ENCODE measurements at places on chromosomes 12 and 14.
A peak's percentile ranks its signal among the peaks of the same experiment; 100 is the strongest.

- DNase-seq = peak; percentile 89
Measured at GRCh38 chr12:96061864-96062453, 26.6 kb upstream of the LTA4H start.

GRCh38 chr12:43976027-43976426 lies 140.1 kb downstream of the TMEM117 start:
- no peak for DNase-seq

DNA sequence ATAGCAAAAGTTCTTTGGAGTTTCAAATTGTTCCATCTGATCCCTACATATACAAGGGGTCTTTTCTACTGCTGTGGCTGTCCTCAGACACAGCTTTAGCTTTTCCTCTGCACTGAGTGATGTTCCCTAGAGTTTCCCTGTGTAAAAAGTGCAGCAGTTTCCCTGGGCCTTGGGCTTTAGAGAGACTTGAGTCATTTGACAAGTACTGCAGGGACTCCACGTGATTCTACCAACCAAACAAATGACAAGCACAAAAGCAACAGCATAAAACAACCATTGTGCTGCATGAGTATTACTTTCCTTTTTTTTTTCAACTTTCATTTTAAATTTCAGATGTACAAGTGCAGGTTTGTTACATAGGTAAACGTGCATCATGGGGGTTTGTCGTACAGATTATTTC lies 272.8 kb downstream of the PDZRN4 start:
- DNase-seq = no peak

DNA sequence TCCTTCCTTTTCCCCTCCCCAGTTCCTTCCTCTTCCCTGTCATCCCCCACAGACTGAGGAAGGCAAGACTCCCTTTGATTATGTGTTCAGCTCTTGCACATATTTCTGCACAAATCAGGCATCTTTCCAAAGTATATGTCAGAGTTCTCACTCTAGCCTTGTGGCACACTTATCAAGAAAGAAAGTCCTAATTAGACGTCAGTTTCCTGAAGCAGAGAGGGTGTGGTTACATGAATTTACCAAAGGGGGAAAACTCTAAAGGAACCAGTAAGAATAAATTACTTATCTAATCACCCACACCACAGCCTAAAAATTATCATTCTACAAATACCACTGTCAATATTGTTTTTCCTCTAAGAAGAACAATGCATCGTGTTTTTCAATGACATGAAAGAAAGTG lies 120.7 kb upstream of the GRIP1 start:
- no peak for DNase-seq

- DNase-seq = no peak
Measured at GRCh38 chr12:94182986-94183707, 34.8 kb downstream of the PLXNC1 start.

DNA sequence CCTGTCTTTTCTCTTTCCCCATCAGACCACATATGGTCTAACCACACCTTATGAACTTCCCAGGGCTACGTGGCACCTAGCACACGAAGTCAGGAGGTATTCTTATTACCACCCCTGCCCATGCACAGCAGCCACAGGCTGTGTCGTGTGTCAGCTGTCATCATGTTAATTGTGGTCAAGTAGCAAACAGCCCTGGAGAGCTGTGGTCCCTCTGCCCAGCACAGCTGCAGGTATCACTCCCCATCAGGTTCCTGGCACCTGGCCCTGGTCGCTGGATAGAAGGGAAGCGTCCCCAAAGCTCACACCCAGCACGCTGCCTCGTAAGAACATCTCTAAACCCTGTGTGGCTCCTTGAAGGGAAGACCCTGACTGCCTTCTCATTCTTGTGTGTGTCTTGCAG lies 45.4 kb downstream of the CLMN start:
- no peak for DNase-seq

DNA sequence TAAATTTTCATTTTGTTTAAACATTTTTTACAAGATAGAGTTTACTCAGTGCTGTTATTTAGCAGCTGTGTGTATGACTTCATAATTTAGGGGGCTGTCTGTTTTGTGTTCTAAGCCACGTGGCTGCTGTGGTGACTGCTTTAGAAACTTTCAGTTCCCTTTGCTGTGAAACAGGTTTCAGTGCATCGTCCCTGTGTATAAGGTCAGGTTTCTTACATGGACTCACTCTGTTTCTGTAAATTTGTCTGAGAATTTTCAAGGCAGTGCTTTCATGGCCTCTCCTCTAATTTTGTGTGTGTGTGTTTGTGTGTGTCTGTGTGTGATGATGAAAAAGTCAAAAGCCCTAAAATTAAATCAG lies 32.4 kb downstream of the BICD1 start:
- peak; percentile 25 for DNase-seq

GRCh38 chr12:7265251-7265650 lies 38.6 kb upstream of the ACSM4 start:
- DNase-seq = no peak

- DNase-seq = no peak
Measured at GRCh38 chr12:62763861-62764645, 170.9 kb downstream of the PPM1H start.

GRCh38 chr14:74619672-74620131 lies 7.7 kb upstream of the LTBP2 start:
- DNase-seq = peak; percentile 96

GRCh38 chr12:122845041-122845864 lies 10.0 kb downstream of the HIP1R start:
- DNase-seq = no peak

- no peak for DNase-seq
Measured at GRCh38 chr14:97058074-97058467, 260.9 kb downstream of the VRK1 start.
